ENCODE measurements at places on chromosomes 11 and 22. TPM values are rescaled to one million over a fixed set of nuclear protein-coding genes. Genes with fewer than 3 reads are reported as not detected.

BAIAP2L2 gene
- total RNA-seq, result 4.8 TPM

GRCh38 chr11:96385187-96385586, 4.5 kb downstream of the CCDC82 start:
- no peak for DNase-seq

LBHD1 gene
- 1.8 TPM for total RNA-seq

CBX7 gene
- 19.2 TPM for total RNA-seq

CCDC89 gene
- 0.18 TPM for total RNA-seq

- no peak for DNase-seq
Measured at GRCh38 chr11:124799348-124800225, 619 bp downstream of the MSANTD2 start.

C11orf91 gene
- not detected for total RNA-seq

DNA sequence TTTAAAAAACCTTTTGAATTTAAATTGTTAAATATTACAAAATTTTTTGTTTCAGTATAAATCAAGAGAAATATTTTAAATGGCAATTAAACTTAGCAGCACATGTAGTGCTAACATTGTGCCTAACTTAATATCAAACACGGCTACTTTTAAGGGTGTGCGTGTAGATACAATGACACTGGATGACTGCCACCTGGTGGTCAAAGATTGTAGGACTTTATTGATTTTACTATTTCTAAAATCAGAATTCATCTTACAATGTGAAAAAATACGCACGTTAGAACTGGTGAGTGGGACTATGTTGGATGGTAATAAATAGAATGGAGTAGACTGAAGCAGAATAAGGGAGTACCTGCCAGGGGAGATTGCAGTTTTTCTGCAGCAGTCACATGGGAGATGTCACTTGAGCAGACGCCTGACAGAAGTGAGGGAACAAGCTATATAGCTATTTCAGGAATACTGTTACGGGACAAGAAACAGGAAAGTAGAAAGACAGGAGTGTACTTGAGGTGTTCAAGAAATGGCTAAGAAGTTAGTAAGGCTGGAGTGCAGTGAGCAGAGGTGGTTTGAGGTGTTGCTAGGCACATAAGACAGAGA, 52.9 kb downstream of the UVRAG start:
- DNase-seq, result no peak

Measured in esophagus squamous epithelium (tissue), 5 donors.